NCI-H187 treated with DMSO at 0.1 percent for 48 hours (cell line): ENCODE measurements at places on chromosomes 1 and 21.

- DNase-seq = no peak
Measured at GRCh38 chr1:65691972-65692371, 100.7 kb upstream of the PDE4B start.

DNA sequence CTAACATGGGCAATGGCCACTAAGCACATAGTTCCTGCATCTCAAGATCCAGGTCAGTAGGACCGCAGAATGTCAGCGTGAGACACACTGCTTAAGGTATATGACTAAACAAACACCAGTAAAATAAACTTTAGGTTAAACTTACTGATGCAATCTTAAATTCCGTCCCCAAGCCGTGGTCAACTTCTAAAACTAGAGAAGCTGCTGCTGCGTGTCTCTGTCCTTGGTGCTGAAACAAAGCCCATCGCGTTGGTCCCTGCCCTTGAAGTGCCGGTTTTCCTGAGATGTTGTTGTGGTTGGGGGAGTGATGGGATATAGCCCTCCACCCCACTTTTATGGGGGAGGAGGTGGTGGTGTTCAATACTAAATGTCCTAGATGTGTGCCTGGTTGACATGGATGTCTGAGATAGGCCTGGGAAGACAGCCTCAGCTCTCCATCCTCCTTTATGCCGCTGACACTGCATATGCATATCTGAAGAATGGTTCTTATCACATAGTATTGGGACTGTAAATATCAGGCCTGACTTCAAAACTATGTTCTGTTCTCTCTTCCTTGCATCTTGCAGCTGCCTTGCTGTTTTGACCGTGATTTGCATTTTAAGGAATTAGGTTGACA, 72.0 kb upstream of the KCNA3 start:
- DNase-seq = no peak

DNA sequence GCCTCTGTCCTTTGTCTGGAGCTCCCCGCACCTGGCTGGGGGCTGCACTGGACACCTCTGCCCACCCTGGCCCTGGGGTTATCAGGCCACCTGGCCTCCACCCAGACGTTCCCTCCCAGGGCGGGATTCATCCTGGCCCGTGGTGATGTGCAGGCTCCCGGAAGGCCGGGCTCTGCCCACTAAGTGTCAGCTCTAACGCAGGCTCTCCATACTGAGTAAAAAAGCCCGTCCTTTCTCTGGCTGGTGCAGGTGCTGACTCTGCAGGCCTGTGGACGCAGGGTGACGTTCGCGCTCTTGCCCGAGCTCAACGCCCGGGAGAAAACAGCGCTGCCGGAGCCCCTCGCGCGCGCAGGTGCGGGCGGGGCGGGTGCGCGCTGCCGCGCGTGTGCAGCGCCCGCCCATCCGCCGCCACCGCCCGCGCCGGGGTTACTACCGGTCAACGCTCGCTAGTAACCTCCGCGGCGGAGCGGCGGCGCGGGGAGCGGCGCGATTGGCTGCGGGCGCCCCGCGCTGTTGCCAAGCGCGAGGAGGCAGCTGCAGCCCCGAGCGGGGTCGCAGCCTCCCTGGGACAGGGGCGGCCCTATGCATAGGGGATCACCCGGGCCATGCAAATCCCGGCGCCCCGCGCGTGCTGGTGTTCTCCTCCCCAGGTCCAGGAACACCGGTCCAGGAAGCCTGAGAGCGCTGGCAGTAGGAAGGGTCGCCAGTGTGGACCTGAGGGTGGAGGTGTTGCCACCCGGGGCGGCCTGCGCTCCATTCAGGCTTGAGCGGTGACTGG, 15.7 kb downstream of the ABCG1 start:
- DNase-seq = no peak

DNA sequence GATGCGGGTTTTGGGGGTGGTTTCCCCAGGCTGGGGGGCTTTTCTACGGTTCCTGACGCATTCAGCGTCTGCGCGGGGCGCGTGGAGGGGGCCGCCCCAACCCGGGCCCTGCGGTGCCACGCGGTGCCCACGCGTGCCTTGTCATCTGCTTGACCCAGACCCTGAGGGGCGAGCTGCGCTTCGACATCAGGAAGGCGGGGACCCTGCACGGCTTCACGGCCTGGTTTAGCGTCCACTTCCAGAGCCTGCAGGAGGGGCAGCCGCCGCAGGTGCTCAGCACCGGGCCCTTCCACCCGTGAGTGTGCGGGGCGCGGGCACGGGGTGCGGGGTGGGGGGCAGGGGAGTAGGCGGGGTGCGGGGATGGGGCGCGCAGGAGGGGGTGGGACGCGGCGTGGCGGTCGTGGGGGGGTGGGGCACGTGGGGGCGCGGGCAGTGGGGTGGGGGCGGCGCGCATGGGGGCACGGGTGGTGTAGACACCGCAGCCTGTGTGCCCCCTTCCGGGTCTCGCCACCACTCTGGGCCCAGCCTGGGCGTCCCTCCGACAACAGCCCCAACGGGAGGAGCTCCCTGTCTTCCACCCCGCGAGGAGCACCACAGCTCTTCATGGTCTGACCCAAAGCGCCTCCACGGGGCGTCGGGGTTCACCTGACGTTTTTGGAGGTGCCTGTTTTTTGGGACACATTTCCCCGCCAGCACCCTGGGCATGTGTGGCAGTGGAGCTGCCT, 26.3 kb downstream of the PRMT2 start:
- DNase-seq = no peak

GRCh38 chr21:31543191-31543590, 116.3 kb upstream of the SOD1 start:
- DNase-seq = no peak

DNA sequence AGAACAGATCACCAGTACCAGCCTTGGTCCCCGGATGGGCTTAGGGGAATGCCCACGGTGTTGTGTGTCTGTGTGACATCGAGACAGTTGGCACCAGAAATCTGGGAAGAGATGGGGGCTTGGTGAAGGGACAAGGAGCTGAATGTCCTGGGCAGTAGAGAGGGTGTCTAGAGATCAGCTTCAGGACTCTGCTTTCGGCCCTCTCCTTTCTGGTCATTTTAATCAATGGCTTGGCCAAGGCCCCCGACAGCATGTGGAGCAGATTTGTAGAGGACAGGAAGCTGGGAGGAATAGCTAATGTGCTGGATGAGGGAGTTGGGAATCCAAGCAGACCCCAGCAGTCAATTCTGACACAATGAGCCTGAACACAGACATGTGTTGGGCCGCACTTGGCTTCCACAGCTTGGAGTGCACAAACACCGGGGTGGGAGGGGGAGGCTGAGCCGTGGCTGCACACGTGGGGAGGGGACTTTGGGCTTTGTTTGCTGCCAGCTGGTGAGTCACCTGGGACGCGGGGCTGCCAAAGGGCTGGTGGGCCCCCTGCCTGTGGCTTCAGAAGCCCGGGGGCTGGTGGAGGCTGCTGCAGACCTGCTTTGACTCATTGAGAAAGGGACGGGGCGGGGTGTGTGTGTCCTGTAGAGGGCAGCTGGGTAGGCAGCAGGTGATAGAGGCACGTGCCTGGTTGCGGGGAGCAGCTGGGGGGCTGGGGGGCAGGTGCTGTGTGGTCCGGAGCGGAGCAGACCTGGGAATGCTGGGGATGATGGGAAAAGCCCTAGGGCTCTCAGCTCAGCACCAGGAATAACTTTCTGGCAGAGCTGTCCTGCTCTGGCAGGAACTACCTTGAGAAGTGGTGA, 20.9 kb downstream of the SLC1A7 start:
- no peak for DNase-seq

GRCh38 chr1:194466706-194467105, 1280.3 kb upstream of the B3GALT2 start:
- DNase-seq = no peak

DNA sequence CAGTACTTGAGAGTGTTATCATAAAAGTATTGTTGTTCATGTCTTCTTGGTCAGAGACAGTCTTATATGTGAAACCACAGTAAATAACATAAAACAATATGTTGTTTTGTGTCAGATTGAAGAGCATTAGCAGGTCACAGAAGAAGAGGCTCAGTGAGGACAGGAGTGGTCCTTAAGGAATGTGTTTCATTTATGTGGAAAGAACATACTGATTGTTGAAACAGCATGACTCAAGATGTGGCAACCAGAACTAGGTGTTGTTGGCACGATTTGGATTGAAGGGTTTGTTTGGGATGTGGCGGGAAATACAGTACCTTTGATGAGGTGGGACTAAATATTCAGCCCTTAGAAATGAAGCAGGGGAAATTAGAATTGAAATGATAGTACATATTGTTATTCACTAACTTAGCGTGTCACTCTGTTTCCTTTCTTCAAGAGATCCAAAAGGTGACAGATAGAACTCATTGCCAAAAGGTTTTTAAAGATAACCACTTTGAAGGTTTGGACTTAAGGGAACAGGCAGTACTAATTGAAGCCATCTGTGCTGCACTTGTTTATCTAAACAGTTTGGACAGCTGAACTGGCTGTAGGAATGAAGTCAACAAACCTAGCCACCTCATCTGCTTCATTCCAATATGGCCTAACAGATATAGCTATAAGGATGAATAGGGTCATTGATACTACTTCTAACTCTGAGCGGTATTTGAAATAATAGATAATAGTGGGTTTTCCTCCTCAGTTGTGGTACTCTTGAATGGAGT, 14.4 kb downstream of the RALGPS2 start:
- DNase-seq = no peak

GRCh38 chr1:44621841-44622286, 52.4 kb downstream of the TMEM53 start:
- DNase-seq = no peak

DNA sequence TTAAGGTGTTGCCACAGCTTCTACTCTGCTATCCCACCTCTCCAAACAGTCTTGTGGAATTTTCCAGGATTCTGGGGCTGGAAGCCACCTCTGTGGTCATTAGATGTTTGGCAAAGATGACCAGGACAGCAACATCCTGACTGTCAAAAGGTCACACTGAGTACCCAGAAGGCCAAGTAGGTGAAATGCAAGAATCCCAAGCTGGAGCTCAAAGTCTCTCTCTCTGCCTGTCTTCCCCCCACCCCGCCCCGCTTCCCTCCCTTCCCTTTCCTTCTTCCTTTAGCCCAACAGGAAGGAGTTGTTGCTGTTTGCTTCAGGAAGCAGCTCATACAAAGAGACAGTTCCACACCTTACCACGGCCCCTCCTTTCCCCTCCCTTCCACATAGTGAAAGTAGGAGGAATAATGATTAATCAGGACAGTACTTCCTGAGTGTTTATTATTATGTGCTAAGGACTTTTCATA, 75.6 kb upstream of the SLC2A1 start:
- DNase-seq = no peak

GRCh38 chr1:34688006-34688741, 66.7 kb upstream of the GJB5 start:
- DNase-seq = no peak

- DNase-seq = no peak
Measured at GRCh38 chr1:44353604-44354003, 1.5 kb downstream of the ERI3 start.

DNA sequence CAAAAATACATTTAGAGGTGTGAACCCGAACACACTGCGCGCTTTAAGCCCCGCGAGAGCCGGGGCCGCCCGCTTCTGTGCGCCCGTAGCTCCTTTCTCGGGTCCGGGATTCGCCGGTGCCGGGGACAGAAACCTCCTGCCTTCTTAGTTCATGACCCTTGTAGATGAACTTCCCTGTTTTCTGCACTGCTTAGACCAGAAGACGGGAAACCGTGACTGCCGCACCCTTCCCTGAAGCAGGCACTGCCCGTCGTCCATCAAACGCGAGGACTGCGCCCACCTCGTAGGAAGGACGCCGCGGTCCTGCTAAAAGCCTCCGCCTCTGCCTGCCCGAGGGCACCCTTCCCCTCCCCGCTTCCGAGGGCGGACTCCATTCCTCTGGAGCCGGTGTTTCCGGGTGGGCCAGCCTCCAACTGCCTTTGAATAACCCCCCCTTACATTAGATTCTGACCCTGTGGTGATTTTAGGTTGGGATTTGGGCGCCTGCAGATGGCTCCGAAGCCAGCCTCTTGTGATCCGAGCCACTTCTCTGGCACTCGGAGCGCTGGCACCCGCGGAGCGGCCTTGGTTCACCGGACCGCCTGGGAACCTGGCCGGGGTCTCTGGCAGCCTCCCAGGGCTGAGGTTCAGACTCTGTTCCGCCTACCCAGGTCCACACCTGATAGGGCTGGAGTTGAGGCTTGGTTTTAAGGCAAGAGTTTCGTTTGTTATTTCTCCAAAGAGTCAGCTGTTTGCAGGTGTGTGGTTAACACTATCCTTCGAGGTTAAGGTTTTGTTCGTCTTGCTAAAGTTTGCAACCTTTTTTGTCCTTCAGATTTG, 1.2 kb upstream of the PTTG1IP start:
- no peak for DNase-seq

- no peak for DNase-seq
Measured at GRCh38 chr1:108064255-108064654, 99.3 kb upstream of the VAV3 start.

DNA sequence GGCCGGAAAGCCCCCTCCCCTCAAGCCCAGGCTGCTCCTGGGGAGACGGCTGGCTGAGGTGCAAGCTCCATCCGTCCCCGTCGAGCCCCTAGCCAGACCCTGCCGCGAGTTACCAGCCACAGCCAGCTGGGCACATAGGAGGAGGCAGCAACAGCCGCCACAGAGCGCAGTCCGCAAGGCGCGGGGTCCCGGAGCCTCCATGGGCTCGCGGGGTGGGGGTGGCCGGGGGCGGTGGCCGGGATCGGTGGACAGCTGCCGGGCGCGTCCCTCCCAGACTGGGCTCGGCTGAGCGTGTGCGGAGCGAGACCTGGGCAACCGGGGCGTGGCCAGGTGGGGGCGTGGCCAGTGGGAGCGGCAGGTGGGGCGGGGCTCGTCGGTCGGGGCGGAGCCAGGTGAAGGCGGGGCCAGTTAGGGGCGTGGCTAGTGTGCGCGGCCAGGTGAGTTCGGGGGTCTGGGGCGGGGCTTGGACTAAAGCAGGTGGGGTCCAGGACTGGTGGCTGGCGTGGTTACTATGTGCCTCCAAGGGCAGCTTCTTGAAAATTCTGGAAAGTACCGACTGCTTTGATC, at the start of gene CD164L2:
CD164L2 (minus strand) TSS at position 295 of the 567 bp plus-strand sequence; CDS start at position 201, 94 bp downstream.
- DNase-seq = no peak

DNA sequence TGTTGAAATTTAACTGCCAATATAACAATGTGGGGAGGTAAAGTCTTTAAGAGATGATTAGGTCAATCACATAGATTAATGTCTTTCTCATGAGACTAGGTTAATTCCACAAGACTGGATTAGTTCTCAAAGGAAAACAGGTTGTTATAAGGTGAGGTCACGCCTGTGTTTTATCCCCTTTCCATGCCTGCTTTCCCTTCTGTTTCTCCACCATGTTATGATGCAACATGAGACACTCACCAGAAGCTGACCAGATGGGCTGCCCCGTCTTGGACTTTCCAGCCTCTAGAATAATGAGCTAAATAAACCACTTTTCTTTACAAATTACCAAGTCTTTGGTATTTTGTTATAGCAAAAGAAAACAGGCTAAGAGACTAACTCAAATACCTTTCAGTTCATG, 70.8 kb downstream of the DDAH1 start:
- no peak for DNase-seq

GRCh38 chr1:899636-900317, 23.9 kb upstream of the SAMD11 start:
- DNase-seq = no peak

GRCh38 chr1:41313661-41314131, 47.5 kb upstream of the FOXO6 start:
- no peak for DNase-seq

- no peak for DNase-seq
Measured at GRCh38 chr1:100539836-100540536, 2.0 kb downstream of the GPR88 start.
